ENCODE measurements at places on chromosomes 3 and 15.

DNA sequence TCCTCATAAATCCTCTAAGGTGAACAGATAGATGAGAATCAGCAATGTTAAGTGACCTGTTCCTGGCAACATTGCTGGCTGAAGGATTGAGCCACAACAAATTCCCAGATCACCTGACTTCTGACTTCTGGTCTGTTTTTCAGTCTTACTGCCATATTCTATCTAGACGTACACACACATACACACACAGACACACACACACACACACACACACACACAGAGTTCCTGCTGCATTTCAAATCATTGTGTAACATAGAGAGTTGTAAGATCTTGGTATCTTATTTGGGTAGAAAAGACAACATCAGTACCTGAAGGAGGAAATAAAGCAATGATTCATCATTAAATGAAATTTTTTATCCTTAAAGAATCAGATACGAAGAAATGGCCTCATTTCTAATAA is 342.6 kb downstream of the MFSD1 start:
- DNase-seq, result no peak

DNA sequence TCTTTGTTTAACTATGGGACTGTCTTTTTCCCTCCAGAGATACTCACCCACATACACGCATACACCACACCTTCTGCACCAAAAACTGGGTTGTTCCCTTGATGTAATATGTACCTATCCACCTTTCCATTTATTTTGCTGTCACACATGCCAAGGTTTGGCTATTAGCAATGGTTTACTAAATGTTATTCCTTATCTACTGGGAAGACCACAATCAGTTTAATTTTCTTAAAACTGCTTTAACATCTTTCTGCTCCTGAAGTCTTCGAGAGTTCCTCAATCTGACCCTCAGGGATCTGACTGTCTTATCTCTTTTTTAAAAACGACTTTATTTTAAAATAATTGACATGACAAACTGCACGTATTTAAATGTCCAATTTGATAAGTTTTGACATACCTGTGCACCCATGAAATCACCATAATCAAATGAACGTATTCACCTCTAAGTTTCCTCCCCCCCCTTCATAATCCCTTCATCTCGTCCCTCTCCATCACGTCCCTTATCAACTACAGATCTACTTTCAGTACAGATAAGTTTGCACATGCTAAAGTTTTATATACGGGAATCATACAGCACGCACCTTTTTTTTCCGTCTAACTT is 805 bp upstream of the TRPM7 start:
- no peak for DNase-seq

GRCh38 chr3:4899710-4900109 is 79.5 kb upstream of the BHLHE40 start:
- no peak for DNase-seq

- no peak for DNase-seq
Observed at GRCh38 chr15:66896611-66897010, 168.8 kb upstream of the SMAD3 start.

GRCh38 chr3:186425788-186426730 is 64.0 kb upstream of the DGKG start:
- no peak for DNase-seq

- no peak for DNase-seq
Observed at GRCh38 chr3:190132371-190132770, 11.7 kb upstream of the P3H2 start.

DNA sequence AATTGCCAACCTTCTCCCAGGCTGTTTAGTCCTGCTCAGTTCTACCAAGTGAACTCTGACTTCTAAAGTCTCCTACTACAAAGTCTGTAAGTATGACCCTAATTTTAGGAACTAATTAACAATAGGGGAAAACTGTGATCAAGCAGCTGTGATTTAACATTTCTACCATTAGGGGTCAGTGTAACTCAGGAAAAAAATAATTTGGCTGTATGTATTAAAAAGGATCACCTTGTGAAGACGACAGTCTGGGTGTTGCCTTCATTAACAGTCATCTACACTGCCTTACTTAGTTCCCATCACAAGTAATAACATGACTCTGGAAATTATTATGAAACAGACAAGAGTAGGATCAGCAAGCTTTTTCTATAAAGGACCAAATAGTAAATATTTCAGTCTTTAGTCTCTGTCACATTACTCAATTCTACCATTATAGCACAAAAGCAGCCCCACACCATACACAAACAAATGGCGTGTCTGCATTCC is 4.2 kb upstream of the NPHP3 start:
- peak; percentile 15 for DNase-seq

DNA sequence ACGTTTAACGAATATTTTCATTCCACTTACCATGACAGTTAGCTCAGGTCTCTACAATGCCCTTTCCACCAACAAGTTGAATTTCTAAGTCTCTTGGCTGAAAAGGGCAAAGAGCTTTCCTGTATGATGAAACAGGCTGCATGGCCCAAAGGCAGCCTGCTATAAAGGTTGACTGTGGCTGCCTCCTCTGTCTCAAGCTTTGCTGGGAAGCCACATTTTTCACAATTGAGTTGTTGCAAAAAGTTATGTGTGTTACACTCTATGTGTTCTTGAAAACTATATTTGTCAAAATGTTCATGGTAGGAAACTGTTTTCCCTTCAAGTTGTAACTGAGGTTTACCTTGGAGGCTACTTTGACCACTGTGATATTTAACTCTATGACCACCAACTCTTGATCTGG is 49.5 kb downstream of the DZIP1L start:
- no peak for DNase-seq

GRCh38 chr3:119405315-119405714 is 58.1 kb downstream of the TMEM39A start:
- no peak for DNase-seq

DNA sequence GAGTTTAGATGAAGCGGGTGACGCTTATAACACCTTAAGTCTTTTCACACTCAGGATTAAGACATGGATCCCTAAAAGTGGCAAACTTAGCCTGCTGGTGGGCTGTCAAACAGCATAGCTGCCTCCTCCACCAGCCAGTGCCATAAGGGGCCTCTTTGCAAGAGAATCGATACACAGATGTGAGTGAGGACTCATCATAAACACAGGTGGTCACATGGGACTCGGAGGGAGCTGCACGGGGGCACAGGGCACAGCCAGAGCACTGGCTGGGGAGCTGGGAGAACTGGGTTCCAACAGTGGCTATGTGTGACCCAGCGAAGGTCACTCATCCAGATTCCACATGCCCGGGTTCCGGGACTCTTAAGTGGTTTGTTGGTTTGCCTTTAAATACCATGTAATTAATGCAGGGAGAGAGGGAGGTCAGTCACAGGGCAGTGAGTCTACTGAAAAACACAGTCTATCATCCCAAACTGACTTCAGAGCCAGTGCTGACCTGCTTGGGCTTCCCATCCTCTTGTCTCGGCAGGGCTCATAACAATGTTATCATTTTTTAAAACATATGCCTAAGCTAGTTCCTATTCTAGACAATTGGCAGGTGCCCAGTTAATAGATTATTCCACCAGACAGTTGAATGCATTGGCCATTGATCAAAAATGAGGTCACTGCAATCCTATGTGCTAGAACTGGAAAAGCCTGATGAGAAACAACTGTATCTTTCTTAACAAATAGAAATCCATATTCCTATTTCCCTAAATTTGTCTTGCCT is 51.8 kb downstream of the SLC12A8 start:
- no peak for DNase-seq

GRCh38 chr3:9111417-9111816 is 138.0 kb downstream of the SRGAP3 start:
- no peak for DNase-seq

DNA sequence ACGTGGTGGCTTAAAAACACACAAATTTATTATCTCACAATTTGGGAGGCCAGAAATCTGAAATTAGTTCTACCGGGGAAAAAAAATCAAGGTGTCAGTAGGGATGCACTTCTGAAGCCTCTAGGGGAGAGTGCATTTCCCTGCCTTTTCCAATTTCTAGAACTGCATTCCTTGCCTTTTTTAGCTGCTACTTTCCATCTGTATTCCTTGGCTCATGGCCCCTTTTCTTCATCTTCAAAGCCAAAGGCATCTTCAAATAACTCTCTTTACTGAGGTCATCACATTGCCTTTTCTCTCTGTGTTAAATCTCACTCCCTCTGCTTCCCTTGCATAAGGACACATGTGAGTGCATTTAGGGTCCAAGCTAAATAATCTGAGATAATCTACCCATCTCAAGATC is 69.5 kb upstream of the NEO1 start:
- DNase-seq, result no peak

DNA sequence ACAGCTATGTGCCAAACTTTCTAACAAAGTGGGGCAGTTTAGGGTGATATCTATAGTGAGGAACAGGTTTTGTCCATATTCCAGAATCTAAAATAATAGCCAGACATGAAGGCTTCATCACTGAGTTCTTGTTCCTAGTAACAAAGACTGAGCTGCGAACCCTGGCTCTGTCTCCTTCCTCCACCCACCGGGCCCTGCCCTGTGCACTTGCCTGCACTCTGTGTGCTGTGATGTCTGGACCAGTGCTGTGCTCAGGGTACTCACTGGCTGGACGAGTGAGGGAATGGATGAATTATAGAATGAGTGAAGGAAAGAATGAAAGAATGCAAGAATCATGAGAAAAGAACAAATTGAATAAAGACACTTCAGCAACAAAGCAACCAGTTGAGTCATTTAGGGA is 8.9 kb upstream of the NMNAT3 start:
- no peak for DNase-seq

- DNase-seq, result no peak
Observed at GRCh38 chr3:94083261-94083660, 20.4 kb downstream of the NSUN3 start.

DNA sequence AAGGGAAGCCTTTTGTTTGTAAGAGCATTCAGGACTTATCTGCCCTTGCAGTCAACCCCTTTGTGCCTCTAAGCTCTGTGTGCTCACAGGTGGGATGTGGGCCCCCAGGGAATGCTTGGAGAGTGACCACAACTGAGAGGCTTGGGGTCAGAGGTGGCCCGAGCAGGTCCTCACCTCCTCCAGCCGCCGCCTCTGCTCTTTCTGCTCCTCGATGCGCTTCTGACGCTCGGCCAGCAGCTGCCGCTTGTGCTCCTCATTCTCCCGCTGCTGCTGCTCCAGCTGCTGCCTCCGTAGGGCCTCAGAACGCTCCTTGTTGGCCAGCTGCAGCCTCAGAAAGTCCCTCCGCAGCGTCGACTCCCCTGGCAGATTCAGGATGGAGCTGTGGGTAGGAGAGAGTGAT is 130.8 kb upstream of the SLC2A2 start:
- no peak for DNase-seq

GRCh38 chr3:45537616-45537969 is 57.0 kb upstream of the LIMD1 start:
- no peak for DNase-seq

DNA sequence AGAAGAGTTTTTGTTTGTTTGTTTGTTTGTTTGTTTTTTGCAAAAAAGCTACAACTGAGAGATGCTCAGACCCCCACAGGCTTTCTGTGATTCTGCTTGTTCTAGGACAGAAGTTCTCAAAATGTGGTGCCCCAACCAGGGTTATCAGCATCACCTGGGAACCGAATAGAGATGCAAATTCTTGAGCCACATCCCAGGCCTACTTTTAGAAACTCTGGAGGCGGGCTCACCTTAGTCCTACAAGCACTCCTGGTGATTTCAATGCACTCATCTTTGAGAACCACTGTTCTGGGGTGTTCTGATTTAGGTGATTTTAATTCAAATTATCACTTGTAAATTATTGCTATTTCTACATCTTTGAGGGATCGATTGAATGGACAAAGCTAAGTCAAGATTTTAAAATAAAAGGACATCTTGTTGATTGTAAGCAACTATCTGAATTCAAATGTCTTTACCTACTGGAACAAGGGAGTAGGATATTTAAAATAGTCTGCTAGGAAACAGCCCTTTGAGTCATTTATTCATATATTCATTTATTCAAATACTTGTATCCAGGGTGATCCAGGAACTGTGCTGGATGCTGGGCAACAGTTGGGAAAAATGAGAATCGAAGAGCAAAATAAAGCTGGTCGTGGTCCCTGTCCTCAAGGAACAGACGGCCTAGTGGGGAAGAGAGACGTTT is 44.7 kb upstream of the CADPS start:
- no peak for DNase-seq

DNA sequence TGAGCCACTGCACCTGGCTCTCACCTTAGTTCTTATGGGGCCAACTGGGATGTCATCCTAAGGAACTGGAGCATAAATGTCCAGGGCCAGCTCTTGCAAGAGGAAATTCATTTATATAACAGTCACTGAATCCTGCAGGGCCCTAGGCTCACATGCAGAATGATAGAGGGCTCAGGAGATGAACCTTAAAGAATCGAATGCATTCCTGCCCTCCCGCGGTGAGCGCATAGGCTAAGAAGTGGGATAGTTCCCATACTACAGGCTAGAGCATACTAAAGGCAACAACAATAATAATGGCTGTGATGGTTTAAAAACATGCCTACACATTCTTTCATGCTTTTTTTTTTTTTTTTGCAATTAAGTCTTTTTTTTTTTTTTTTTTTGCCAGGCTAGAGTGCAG is 17.1 kb upstream of the CSRNP1 start:
- no peak for DNase-seq

- no peak for DNase-seq
Observed at GRCh38 chr3:2915826-2916225, 194.3 kb downstream of the IL5RA start.

DNA sequence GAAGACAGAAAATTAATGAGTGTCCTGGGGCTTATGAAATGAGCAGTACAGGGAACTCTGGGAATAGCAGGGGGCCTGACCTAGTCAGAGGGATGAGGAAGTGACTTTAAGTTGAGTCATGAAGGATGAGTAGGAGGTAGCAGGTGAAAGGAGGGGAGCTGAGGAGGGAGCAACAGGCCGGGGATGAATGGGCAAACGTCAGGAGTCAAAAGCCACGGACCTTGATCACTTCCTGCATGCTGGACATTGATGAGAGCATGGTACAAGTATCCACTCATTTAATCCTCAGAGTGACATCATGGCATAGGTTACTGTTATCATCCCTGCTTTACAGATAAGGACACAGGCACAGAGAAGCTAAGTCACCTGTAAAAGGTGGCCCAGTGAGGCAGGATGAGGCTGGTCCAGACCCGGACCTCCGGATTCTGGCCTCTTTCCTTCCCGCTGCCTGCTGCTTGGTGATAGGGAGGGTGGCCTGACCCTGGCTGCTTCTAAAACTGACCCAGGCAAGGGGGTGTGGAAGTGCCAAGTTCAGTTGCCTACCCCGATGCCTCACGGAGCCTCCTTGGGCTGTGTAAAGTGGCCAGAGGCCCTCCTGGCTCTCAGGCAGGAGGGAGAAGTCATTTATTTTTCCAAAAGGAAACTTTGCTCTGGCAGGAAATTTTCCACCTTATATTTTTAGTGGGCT is 7.6 kb downstream of the CORO2B start:
- DNase-seq, result no peak

GRCh38 chr3:122310361-122310760 is 14.7 kb upstream of the CSTA start:
- no peak for DNase-seq

GRCh38 chr3:22981861-22982260 is 221.3 kb upstream of the UBE2E2 start:
- no peak for DNase-seq

DNA sequence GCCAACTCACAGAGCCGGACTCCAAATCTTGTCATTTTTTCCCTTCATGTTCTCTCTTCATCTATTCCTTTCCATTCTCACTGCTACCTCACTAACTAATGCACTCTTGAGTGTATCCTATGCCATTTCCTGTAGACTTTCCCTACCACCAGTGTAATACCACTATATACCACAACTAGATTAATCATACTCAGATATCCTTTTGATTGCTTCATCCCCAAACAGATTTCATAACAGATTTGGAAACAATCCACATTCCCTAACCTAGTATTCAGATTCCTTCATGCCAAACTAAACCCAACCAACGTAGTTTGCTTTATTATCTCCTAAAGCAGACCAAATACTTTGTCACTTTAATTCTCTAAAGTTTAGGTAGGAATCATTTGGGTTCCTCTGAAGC is 2.6 kb upstream of the PLOD2 start:
- no peak for DNase-seq
